ENCODE measurements at places on chromosomes 7 and 10. TPM values are rescaled to one million over a fixed set of nuclear protein-coding genes. Genes with fewer than 3 reads are reported as not detected.

The IFT22 gene
- total RNA-seq = 13.8 TPM

The SPDYE2 gene
- not detected for total RNA-seq

- peaks cover 28% of the 10 kb centered on the region for H3K27me3 ChIP-seq
- peaks cover 7% of the 10 kb centered on the region for H3K4me1 ChIP-seq
- no peak overlapping the region for H3K4me3 ChIP-seq
- H3K36me3 ChIP-seq = peaks cover 4% of the 10 kb centered on the region
- no peak overlapping the region for H3K27ac ChIP-seq
Observed at GRCh38 chr10:77643795-77644468, 6.3 kb upstream of the KCNMA1 start.

DNA sequence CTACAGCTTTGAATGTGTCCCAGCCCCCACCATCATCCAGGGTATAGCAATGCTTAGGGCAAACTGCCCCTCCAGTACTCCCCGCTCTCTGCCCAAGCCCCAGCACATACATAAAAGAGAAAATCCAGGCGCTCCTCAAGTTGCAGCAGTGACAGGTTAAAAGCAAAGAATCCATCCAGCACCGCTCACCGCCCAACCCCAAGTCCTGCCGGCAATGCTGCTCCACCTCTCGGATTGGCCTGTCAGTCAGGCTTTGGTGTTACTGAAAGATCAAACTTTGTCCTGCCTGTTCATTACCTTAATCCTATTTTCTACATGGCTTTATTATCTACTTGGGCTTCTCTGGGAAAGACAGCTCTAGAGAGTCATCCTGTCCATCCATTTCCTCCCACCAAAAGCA lies 31.9 kb downstream of the DPCD start:
- no peak overlapping the region for H3K27ac ChIP-seq
- DNase-seq = no peak
- H3K4me3 ChIP-seq = no peak overlapping the region
- peaks cover 3% of the 10 kb centered on the region for H3K36me3 ChIP-seq
- H3K4me1 ChIP-seq = peaks cover 12% of the 10 kb centered on the region

DNA sequence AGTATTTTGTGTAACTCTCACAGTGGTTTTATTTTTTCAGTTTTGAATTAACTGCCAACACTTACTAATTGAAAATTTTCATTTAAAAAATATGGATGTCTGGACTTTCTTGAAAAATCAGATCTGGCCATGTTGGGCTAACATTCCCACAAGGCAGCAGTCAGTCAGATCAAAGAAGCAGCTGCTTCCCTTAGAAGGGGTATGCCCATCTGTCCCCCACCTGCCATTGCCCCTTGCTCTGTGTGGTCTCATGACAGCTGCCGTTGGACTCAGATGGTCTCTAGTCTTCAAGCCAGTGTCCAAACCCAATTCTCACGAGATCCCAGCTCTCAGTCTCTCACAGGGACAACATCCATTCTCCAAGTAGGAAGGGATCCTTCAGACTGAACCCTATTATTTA lies 212.1 kb upstream of the GHITM start:
- H3K4me3 ChIP-seq = no peak overlapping the region
- no peaks in the 10 kb centered on the region for H3K36me3 ChIP-seq
- H3K27me3 ChIP-seq = no peaks in the 10 kb centered on the region
- H3K27ac ChIP-seq = no peak overlapping the region
- no peak for DNase-seq

DNA sequence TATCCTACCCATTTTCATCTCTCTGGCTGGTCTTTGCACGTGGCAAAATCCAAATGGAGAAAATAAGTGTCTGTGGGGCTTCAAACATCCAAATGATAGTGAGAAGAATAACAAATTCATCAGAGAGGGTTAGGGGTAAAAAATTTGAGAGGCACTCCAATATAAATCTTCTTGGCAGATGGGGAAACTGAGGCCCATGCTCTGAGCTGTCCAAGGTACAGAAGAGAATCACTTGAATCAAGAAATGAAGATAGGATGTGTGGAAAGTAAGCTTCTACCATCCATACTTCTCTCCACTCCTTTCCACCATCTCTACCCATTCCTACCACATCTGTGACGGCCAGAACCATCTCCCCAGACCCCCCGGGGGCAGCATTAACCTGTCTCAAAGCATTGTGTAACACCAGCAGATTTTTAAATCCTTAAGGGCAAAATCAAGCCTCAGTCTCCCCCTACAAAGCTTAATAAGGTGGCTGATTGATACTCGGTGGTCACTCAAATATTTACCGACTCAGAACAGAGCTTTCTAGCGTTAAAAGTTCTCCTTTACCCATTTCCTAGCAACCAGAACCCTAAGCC lies 818 bp downstream of the GOT1 start:
- H3K4me3 ChIP-seq = peak overlapping the region; percentile 77
- peak; percentile 35 for DNase-seq
- H3K27me3 ChIP-seq = no peaks in the 10 kb centered on the region
- H3K36me3 ChIP-seq = 0 out of 2 replicates have a peak, but pooled peaks cover 6% of the 10 kb centered on the region

The AKR1C3 gene
- total RNA-seq = 6.9 TPM

DNA sequence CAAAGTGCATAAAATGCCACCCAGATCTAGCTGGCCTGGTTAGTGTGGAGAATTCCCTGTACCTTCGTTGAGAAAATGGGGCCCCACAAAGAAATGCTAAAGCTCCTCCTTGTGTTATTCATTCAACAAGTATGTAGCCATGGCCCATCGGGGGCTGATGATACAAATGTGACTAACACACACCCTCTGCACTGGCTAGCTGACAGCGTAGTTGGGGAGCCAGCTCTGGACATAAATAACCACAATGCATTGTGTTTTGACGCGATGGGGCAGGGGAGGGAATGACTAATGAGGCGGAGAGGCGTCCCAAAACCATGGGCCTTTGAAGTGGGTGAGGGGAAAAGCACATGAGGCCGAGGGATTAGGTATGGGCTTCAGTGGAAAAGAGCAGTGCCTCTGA lies 28.2 kb upstream of the ASL start:
- no peak overlapping the region for H3K27ac ChIP-seq
- no peak for DNase-seq
- no peak overlapping the region for H3K4me3 ChIP-seq
- H3K4me1 ChIP-seq = no peaks in the 10 kb centered on the region
- no peaks in the 10 kb centered on the region for H3K36me3 ChIP-seq

Measured in GM23338 (cell line).